ENCODE measurements at places on chromosomes 7 and 10. TPM values are rescaled to one million over a fixed set of nuclear protein-coding genes. Genes with fewer than 3 reads are reported as not detected.

GSDME gene
- 54.0 TPM for total RNA-seq

CLDN4 gene
- 60.3 TPM for total RNA-seq

TMEM236 gene
- not detected for total RNA-seq

LRRC4 gene
- 1.7 TPM for total RNA-seq

CHRM2 gene
- 0.24 TPM for total RNA-seq

FGL2 gene
- not detected for total RNA-seq

LRRC18 gene
- not detected for total RNA-seq

CNOT4 gene
- 4.3 TPM for total RNA-seq

CDK1 gene
- 3.2 TPM for total RNA-seq

ZPBP gene
- not detected for total RNA-seq

LLCFC1 gene
- not detected for total RNA-seq

AGBL3 gene
- total RNA-seq = 0.64 TPM

NUTM2A gene
- 0.24 TPM for total RNA-seq

SFRP5 gene
- total RNA-seq = not detected

CTNNA3 gene
- not detected for total RNA-seq

MCMBP gene
- 62.9 TPM for total RNA-seq

NAT16 gene
- total RNA-seq = not detected

ITPRID1 gene
- total RNA-seq = not detected

GPR37 gene
- 1.4 TPM for total RNA-seq

FXYD4 gene
- not detected for total RNA-seq

MINDY4 gene
- 0.96 TPM for total RNA-seq

NPS gene
- total RNA-seq = not detected

CADPS2 gene
- 4.0 TPM for total RNA-seq

GBX1 gene
- total RNA-seq = not detected

TNS3 gene
- 2.8 TPM for total RNA-seq

AQP1 gene
- 5.3 TPM for total RNA-seq

VSTM2A gene
- total RNA-seq = not detected

LRGUK gene
- total RNA-seq = not detected

ATOH7 gene
- not detected for total RNA-seq

INSYN2A gene
- under 0.01 TPM for total RNA-seq

CYP2C18 gene
- 0.24 TPM for total RNA-seq

PPP3CB gene
- total RNA-seq = 19.8 TPM

CDK14 gene
- 10.4 TPM for total RNA-seq

TMEM139 gene
- total RNA-seq = 13.5 TPM

UCN3 gene
- not detected for total RNA-seq

ZWINT gene
- 10.6 TPM for total RNA-seq

MEOX2 gene
- total RNA-seq = not detected

ZNF775 gene
- total RNA-seq = 3.8 TPM

ADAP1 gene
- total RNA-seq = 18.3 TPM

TPST1 gene
- total RNA-seq = 22.2 TPM

Measured in tracheal epithelial cell (primary cell).